ENCODE measurements at places on chromosomes 1 and 21.

DNA sequence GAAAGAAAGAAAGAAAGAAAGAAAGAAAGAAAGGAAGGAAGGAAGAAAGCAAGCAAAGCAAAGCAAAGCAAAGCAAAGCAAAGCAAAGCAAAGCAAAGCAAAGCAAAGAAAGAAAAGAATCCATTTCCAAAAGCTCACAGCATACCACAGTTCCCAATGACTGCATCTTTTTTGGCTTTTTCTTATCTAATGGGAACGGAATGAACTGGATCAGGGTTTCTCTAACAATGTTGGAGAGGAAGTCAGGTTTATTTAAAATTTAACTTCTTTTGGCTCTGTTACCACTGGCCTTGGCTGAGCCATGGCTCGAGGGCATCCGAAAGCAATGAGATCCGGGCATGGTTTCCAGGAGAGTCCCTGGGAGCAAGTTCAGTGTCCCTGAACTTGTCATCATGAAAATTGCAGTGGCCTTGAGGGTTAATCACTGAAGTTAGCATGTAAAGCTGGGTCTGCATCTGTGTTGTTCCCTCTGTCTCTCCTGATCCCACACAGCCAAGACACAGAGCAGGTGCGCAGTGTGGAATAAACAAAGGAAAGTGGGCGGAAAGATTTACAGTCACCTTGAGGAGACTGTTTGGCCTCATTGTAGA, 34.6 kb upstream of the CTPS1 start:
- no peak for DNase-seq

- no peak for DNase-seq
Measured at GRCh38 chr1:7379441-7379971, 391.6 kb upstream of the VAMP3 start.

- no peak for DNase-seq
Measured at GRCh38 chr1:164999146-164999545, 357.4 kb downstream of the LMX1A start.

DNA sequence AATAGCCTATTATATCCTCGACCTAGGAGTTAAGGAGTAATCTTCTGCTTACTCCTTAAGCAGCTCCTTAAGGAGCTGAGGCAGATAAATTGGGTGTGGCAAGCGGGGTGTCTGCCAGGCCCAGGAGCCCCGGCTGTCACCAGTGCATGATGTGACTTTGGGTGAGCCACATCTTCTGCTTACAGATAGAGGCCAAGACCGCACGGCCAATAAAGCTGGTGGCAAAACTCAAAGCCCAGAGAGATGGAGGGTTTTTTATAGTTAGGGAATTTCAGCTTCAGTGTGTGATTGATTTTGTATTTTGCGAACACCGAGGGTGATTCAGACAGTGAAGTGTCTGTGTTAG, 9.8 kb downstream of the MX2 start:
- no peak for DNase-seq

GRCh38 chr1:7253988-7254587, 468.8 kb downstream of the CAMTA1 start:
- no peak for DNase-seq

- no peak for DNase-seq
Measured at GRCh38 chr1:160256396-160257046, 5.8 kb downstream of the DCAF8 start.

DNA sequence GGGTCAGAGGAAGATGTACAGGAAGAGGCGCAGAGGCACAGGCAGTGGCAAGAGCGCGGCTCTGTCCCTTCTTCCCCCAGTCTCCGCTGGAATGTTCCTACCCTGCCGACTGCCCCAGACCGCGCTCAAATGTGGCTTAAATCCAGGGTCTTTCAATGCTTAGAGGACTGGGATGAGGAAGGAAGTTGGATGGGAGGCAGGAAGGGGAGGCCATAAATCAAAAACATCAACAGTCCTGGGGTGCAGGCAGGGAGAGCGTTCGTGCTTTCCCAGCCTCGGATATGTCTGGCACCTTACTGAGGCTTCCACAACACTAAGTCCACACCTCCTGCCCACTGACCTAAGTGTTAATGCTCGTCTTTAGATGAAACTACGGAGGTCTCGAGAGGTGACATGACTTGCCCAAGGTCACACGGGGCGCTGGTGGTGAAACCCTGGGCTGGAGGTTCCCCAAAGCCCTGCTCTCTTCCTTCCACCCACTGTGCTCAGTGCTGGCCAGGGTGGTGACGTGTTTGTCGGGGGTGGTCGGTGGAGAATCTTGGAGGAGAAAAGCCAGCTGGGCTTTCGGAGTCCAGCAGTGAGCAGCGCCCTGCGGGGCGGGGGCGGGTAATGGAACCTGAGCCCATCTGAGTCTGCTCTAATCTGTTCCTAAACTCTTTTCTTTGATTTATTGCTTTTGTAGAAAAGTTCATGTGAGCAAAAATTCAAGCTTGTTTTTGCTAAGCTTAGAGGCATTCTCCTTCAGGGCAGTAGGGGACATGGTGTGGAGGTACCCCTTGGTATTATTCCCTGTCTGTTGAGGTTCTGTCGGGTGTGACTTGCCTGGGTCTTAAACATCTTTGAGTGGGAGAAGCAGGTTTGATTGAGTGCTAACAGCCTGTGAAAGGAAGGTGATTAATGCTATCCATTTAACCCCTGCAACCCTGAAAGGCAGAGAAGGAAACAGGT, 708 bp downstream of the CDA start:
- no peak for DNase-seq

- DNase-seq = no peak
Measured at GRCh38 chr21:41453761-41454160, 27.7 kb downstream of the MX1 start.

GRCh38 chr1:156063997-156064285, 3.0 kb downstream of the RAB25 start:
- no peak for DNase-seq

DNA sequence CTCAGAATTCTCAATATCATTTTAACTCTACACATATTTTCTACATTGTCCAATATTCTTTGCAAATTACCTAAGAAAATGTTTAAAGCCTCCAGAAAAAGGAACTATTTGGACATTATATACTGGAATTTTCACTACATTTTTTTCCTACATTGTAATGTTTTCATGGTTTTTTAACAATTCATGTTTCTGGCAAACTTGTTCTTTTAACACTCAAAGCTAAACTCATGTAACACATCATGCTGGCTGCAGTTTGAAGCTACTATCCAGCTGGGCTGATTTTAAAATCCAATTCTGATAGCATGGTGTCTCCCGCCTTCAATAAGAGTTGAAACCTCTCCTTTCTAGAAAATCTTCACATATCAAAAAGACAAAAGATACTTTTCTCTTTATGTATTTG, 52.0 kb downstream of the TGFBR3 start:
- no peak for DNase-seq
